ENCODE measurements at places on chromosomes 6 and 20.

DNA sequence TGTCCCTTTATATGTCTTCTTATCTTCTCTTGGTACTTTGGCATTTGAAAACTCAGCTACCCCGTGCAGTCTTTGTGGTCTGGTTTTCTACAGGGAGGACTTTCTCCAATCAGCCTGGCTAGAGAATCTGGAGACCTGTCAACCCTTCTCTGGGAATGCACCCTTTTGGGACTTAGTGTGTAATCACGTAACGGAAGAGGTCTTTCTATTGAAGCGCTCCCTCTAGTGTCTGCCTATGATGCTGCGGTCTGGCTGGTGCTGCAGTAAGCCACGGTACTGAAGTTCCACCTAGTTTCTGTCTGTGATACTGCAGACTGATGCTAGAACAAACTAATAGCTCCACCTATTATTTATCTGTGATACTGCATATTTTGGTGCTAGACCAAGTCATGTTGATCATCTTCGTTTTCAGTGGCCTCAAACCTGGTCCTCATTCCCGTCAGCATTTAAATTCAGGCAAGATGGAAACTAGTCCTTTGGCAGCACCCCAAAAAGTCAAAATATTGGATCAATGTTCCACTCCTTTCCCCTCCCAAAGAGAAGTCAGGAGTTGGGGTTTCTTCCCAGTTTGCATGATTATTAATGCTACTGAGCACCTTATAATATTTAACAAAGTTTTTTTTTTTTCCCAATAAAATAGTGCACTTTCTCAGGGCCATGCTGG, 12.5 kb upstream of the SIRPB2 start:
- peak; percentile 76 for DNase-seq

DNA sequence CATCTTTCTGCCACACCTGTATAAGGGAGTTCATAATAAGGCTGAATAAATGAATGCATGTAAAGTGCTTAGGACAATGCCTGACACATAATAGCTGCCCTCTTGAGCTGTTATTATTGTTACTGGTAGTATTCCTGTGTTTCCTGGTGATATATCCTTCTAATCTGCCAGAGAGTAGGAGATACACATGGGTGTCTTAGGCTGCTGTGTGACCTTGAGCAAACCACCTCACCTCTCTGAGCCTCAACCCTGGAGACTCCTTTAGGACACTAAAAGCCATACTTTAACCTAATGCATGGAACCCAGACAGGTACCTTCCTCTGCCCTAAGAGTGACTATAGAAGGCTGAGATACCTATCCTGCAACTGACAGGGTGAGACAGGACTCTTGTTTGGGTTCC, 7.6 kb downstream of the SCRT2 start:
- DNase-seq: no peak

- no peak for DNase-seq
Measured at GRCh38 chr20:4613718-4614620, 107.7 kb upstream of the PRND start.

DNA sequence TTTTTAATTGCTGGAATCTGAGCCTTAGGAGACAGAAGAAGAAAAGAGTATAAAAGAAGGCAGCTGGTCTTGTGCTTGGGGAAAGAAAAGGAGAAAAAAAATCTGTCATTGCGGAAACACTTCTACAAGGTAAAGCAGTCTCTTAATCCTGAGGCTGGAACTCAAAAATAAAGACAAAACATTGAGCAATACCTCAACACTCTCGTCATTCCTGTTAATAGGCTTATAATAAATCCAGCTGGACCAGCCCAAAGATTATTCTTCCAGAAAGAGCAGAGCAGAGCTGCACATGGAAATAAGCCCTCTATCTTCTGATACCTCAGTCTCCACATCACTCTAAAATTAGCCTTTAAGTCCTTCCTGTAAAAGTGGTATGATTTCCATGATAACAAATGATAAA, 62.0 kb upstream of the HIVEP1 start:
- no peak for DNase-seq

GRCh38 chr6:115796061-115796460, 264.6 kb downstream of the FRK start:
- DNase-seq: no peak

- DNase-seq: no peak
Measured at GRCh38 chr6:115976321-115976870, 84.3 kb downstream of the FRK start.

DNA sequence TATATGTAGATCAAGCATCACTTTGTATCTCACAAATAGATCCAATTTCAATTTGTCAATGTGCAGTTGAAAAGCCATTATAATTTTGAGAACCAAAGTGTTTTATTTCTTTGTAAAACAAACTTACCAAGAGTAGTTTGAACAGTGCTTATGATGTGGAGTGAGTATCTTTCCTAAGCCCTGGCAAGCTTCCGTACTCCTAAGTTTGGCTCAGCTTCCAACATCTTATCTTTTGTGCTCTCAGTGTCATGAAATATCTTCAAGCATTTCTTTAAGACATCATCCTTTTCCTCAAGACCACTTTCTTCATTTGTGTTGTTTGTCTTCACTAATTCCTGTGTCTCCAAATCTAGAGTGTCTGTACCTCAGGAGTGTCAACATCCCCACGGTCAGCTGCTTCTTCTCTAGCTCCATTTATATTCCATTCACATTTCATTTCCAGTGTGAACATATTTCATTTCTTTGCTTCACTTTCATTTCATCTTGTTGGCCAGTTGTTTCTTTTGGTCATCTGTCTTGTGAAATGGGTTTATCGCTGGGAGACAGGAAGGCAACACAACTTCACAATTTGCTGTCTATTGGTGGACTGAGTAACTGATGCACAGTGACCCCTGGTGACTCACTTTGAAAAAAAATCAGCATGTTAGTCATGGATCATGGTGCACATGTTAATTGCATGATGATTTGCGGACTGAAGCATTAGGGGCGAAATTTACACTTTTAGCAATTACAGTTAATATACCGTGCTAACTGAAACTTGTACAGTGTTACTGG, 36.9 kb downstream of the SLC24A3 start:
- no peak for DNase-seq

DNA sequence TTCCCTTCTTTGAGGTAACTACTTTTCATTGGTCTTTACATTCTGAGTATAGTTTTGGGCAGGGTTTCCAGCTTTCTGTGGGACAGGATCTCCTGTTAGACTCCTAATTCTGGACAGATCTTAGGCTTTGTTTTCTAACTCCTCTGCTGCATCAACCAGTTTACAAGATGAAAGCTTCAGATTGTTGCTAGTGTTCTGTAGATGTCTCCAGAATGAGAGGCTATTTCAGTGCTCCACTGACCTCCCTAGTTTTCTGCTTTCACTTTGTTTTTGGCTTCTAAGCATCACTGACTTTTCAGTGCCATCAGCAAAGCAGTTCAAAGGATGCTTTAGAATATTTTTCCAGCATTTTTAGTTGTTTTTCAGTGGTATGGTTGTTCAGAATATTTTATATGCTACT, 101.4 kb downstream of the LIN28B start:
- DNase-seq: no peak

DNA sequence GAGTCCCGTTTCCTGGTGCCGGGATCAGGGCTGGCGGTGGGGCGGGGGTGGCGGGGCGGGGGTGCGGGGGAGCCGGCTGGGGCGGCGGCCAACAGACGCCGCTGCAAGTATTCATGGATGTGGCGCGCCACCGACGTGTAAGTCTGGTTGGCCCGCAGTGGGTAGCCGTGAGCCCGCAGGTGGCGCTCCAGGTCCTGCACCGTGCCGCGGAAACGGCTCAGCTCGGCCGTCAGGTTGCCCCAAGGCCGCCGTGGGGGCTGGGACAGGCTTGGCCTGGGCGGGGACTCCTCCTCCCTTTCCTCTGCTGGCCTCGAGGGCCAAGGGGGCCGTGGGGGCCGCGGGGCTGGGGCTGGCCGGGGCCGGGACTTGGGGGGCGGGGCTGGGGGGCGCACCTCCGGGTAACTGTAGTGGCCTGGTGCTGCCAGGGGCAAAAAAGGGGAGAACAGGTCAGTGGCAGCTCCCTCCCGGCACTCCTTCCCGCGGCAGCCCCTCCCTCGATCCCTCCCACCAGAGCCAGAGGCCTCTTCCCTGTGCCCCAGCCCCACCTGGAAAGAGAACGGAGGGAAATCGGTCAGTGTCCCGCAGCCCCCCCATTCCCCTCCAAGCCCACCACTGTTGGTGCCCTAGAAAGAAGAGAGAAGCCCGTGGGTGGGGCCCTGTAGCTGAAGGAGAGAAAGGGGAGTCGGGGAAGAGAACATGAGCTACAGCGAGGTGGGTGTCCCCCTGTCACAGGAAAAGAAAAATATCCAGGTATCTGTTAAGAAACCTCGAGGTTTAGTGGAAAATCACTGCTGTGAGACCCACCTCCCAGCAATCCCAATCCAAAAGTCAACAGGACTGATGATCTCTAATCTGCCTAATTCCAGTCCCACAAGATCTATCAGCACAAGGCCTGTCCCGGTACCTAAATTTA, 21.3 kb downstream of the TNXB start:
- DNase-seq: peak; percentile 88

Measured in lower lobe of right lung (tissue), 2 donors.